Endothelial cell of coronary artery (primary cell): ENCODE measurements at places on chromosomes 2 and 18. TPM values are rescaled to one million over a fixed set of nuclear protein-coding genes. Genes with fewer than 3 reads are reported as not detected.

POTEI gene
- total RNA-seq: 0.09 TPM in 2 replicates

PLGLB1 gene
- 0.18 and 0.75 TPM in 2 replicates for total RNA-seq

DAW1 gene
- 6.6 and 15.2 TPM in 2 replicates for total RNA-seq

TPO gene
- not detected in 2 replicates for total RNA-seq

CYTIP gene
- total RNA-seq: not detected in 2 replicates

PRKAG3 gene
- not detected in 2 replicates for total RNA-seq

PAPOLG gene
- 9.1 and 10.8 TPM in 2 replicates for total RNA-seq

RHOB gene
- total RNA-seq: 741 and 831 TPM in 2 replicates

LOXL3 gene
- 0.99 and 31.5 TPM in 2 replicates for total RNA-seq

PJVK gene
- 0.54 and 0.66 TPM in 2 replicates for total RNA-seq

KHK gene
- total RNA-seq: 1.2 and 2.0 TPM in 2 replicates

FER1L5 gene
- total RNA-seq: under 0.01 and 0.09 TPM in 2 replicates

FBXO36 gene
- total RNA-seq: 0.75 and 1.4 TPM in 2 replicates

ING5 gene
- 21.7 and 22.0 TPM in 2 replicates for total RNA-seq

C2orf66 gene
- total RNA-seq: 0.09 TPM in 2 replicates

ABCB11 gene
- 0.18 and 0.56 TPM in 2 replicates for total RNA-seq

FN1 gene
- 3,205 and 7,933 TPM in 2 replicates for total RNA-seq

IL37 gene
- not detected in 2 replicates for total RNA-seq

MALL gene
- 21.3 and 37.5 TPM in 2 replicates for total RNA-seq

UBR3 gene
- total RNA-seq: 25.6 and 34.9 TPM in 2 replicates

EPB41L3 gene
- total RNA-seq: 147 and 234 TPM in 2 replicates

ALPP gene
- not detected in 2 replicates for total RNA-seq

AMER3 gene
- total RNA-seq: not detected in 2 replicates

GTF3C2 gene
- total RNA-seq: 23.6 and 23.8 TPM in 2 replicates

ALLC gene
- not detected in 2 replicates for total RNA-seq

POLR1A gene
- total RNA-seq: 13.4 and 13.7 TPM in 2 replicates

CFAP65 gene
- under 0.01 TPM in 1 of 2 replicates, not detected in the other for total RNA-seq

CKAP2L gene
- 3.0 and 6.8 TPM in 2 replicates for total RNA-seq

UPP2 gene
- total RNA-seq: not detected in 2 replicates

MOCOS gene
- 0.63 and 1.6 TPM in 2 replicates for total RNA-seq

C2orf80 gene
- not detected in 2 replicates for total RNA-seq

TGFA gene
- 0.09 and 0.38 TPM in 2 replicates for total RNA-seq

HS1BP3 gene
- total RNA-seq: 17.4 and 19.1 TPM in 2 replicates

ABCG5 gene
- not detected in 2 replicates for total RNA-seq

OTOS gene
- not detected in 2 replicates for total RNA-seq

TSPYL6 gene
- total RNA-seq: not detected in 2 replicates

TEX44 gene
- not detected in 2 replicates for total RNA-seq

DLX1 gene
- total RNA-seq: under 0.01 TPM in 2 replicates

CNDP1 gene
- total RNA-seq: not detected in 2 replicates

SLC16A14 gene
- total RNA-seq: 0.09 and 0.18 TPM in 2 replicates

DQX1 gene
- total RNA-seq: 0.09 TPM in 1 of 2 replicates, not detected in the other

MATN3 gene
- 0.85 and 1.3 TPM in 2 replicates for total RNA-seq

KIF5C gene
- 0.09 TPM in 2 replicates for total RNA-seq

CPLX4 gene
- total RNA-seq: not detected in 2 replicates

UGT1A10 gene
- total RNA-seq: not detected in 2 replicates

CYS1 gene
- 0.09 and 0.19 TPM in 2 replicates for total RNA-seq

ZNF396 gene
- total RNA-seq: 0.36 and 0.56 TPM in 2 replicates

ADRA2B gene
- total RNA-seq: not detected in 2 replicates
